Naive B cell (primary cell): ENCODE measurements at places on chromosomes 12 and 14.

GRCh38 chr12:125092108-125092871, 27.1 kb downstream of the AACS start:
- H3K4me3 ChIP-seq, result no peak overlapping the region
- H3K4me1 ChIP-seq, result no peaks in the 10 kb centered on the region
- no peak for DNase-seq
- H3K27ac ChIP-seq, result no peak overlapping the region
- no peaks in the 10 kb centered on the region for H3K27me3 ChIP-seq
- H3K36me3 ChIP-seq, result no peaks in the 10 kb centered on the region

DNA sequence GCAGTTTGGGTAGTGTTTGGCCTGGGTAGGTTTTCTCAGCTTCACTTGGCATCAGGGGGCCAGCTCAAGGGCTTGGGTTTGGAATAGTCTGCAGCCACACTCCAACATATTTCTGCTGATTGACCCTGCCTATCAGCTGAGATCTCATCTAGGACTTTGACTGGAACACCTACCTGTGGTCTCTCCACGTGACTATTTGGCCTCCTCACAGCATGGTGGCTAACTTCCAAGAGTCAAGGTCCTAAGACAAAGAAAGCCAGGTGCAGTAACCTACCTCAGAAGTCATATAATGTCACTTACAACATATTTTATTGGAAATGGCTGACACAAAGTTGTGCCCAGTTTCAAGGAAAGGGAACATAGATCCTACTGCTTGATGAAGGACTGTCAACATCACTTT, 481.0 kb downstream of the EGLN3 start:
- no peak for DNase-seq
- no peaks in the 10 kb centered on the region for H3K36me3 ChIP-seq
- no peak overlapping the region for H3K4me3 ChIP-seq
- no peak overlapping the region for H3K27ac ChIP-seq
- no peaks in the 10 kb centered on the region for H3K27me3 ChIP-seq
- H3K4me1 ChIP-seq, result no peaks in the 10 kb centered on the region

GRCh38 chr14:99258341-99258861, 13.6 kb downstream of the BCL11B start:
- no peaks in the 10 kb centered on the region for H3K36me3 ChIP-seq
- peaks cover 50% of the 10 kb centered on the region for H3K27me3 ChIP-seq
- no peaks in the 10 kb centered on the region for H3K4me1 ChIP-seq
- H3K4me3 ChIP-seq, result no peak overlapping the region
- no peak overlapping the region for H3K27ac ChIP-seq
- no peak for DNase-seq

DNA sequence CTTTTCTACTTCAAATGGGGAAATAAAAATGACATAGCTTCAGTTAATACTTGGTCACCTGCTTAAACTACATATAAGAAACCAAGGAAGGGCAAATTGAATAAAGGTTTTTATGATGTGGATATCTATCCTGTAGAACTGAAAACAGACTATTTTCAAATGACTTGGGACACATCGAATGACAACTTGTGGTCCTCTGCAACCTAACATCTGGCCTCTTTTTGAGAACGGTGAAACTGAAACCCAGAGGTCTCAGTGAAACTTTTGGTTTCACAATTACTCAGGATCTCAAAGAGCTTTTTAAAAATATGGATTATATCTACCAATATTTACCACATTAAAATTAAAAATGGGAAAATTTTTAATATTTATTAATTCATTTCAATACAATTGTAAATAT, 65.2 kb downstream of the PPP2R5E start:
- DNase-seq, result peak; percentile 24
- no peaks in the 10 kb centered on the region for H3K36me3 ChIP-seq
- no peaks in the 10 kb centered on the region for H3K27me3 ChIP-seq

DNA sequence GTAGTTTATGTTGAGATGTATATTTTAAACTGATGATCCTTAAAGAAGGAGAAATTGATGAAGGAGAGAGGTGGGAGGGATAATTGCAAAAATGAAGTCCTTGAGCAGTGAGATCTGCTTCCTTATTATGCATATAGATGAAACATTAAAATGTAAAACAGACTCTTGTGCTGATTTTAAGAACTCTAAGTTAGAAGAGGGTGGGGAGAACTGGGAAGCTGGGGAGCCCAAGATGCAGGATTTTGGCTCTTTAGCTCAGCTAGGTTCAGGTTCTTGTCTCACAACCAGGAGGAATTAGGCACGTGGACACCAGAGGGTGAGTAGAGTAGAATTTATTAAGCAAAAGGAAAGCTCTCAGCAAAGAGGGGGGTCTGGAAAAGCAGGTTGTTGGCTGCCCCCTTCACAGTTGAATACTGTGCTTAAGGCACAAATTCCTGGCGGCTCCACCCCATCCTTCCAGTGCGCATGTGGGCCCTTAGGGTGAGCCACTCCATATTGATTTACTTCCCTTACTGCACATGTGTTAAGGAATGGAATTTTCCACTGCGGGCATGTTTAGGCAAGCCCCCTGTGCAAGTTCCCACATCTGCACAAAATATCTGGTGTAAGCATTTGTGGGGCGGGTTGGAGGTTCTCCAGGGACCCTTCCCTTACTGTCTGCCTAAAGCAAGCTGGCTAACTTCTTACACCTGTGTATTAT, 141.9 kb downstream of the BICD1 start:
- no peak overlapping the region for H3K4me3 ChIP-seq
- H3K27ac ChIP-seq, result peak overlapping the region; percentile 67
- DNase-seq, result no peak
- H3K4me1 ChIP-seq, result peaks cover 10% of the 10 kb centered on the region

DNA sequence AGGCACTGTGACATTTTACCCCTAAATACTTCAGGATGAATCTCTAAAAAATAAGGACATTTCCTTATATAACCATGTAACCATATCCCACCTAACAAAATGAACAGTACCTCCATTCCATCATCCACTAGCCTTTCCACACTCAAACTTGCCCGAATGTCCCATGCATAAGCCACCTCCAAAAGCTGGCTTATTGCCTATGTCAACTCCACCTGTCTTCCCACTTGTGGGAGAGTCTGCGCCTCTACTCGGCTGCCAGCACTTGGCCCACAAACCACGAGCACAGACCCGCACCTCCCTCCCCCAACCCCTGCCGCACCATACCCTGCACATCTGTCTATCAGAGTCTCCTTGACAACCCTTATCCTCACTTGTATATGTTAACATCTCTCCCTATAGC, 165.8 kb downstream of the CALM1 start:
- H3K4me1 ChIP-seq, result no peaks in the 10 kb centered on the region
- no peak overlapping the region for H3K4me3 ChIP-seq
- no peaks in the 10 kb centered on the region for H3K27me3 ChIP-seq
- DNase-seq, result no peak

- DNase-seq, result no peak
- H3K27me3 ChIP-seq, result no peaks in the 10 kb centered on the region
- no peaks in the 10 kb centered on the region for H3K36me3 ChIP-seq
- H3K4me3 ChIP-seq, result no peak overlapping the region
- no peak overlapping the region for H3K27ac ChIP-seq
These were observed 62.2 kb upstream of the CCND2 start for GRCh38 chr12:4211372-4211771.

GRCh38 chr14:75493592-75494087, 28.6 kb upstream of the BATF start:
- no peak for DNase-seq
- H3K4me3 ChIP-seq, result no peak overlapping the region
- H3K27me3 ChIP-seq, result no peaks in the 10 kb centered on the region
- H3K4me1 ChIP-seq, result peaks cover 12% of the 10 kb centered on the region
- H3K36me3 ChIP-seq, result no peaks in the 10 kb centered on the region
- no peak overlapping the region for H3K27ac ChIP-seq
